ENCODE measurements at places on chromosomes 13 and 19.

GRCh38 chr13:28047757-28048388, 52.5 kb downstream of the FLT3 start:
- no peak for DNase-seq

DNA sequence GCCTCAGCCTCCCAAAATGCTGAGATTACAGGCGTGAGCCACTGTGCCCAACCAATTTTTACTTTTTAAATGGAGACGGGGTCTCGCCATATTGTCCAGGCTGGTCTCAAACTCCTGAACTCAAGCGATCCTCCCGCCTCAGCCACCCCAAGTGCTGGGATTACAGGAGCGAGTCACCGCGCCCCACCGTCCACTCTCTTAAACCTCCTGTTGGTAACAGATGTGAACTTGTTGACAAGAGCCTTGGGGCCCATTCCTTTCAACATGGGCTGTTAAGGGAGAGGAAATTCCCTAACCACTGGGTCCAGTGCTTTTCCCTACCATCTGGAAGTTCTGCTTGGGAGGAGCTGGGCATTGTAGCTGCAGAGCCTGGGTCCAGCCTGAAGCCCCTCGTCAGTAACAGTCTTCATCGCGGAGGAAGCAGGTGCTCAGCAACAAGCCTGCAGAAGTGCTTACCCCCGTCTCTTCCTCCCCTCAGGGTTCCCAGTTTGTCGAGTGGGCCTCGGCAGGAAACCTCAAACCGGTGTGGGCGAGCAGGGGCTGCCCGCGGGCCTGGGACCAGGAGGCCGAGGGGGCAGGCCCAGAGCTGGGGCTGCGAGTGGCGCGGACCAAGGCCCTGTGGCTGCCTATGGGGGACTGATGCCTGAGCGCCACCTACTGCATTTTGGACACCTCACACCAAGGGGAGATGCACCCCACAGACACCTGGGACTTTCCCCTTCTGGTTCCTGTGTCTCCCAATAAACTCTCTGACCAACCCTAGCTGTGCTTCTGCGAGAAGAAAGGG, 4.0 kb upstream of the FLT3LG start:
- no peak for DNase-seq

- no peak for DNase-seq
Measured at GRCh38 chr13:24718192-24718965, 38.2 kb downstream of the ATP12A start.

GRCh38 chr19:4730740-4731171, 7.1 kb upstream of the DPP9 start:
- DNase-seq, result no peak

DNA sequence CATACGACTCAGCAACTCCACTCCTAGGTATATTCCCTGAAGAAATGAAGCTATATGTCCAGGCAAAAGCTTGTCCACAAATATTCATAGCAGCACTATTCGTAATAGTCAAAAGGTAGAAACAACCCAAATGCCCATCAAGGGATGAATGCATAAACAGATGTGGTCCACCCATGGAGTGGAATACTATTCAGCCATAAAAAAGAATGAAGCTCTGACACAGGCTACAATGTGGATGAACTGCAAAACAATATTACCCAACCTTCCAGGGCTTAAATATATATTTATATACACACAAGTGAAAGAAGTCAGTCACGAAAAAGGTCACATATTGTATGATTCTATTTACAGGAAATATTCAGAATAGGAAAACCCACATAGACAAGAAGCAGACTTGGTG, 19.7 kb downstream of the RFX2 start:
- DNase-seq, result no peak

DNA sequence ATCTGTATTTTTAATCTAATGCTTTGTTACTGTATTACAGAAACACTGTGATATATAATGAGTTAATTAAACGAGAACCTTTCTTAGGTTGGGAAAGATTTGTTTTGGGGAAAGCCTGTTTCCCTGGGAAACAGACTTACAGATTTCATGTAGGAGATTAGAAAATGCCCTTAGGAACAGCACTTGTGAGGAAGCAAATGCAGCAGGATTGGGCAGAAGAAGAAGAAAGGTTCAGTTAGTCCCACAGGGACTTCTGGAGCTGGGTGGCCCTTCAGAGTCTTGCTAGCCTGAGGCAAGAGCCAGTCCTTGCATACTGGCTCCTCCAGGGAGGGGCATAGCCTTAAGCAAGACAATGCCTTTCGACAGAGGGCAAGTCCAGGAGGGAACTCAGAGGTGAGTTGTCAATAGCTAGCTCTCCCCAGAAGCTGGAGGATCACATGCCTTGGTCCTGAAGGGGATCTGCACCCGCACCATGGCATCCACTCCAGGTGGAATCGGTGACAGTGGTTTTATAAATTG, 36.8 kb downstream of the N4BP2L1 start:
- DNase-seq, result no peak

DNA sequence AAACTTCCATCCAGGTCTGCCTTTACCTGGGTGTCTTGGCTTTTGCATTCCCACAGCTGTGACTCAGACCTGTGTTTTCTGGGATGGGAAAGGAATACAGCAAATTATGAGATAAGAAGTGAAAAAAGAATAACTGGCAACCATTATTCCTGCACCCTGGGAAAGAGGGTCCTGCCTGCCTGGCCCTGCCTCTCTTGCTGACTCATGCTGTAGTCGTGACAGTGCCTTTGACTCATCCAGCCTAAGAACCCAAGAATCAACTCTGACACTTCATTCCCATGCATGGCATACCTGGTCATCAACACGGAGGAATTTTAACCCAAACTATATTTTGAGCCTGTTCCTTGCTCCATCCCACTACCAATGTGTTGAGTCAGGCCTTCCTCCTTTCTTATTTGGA, 185.4 kb upstream of the SERP2 start:
- no peak for DNase-seq

DNA sequence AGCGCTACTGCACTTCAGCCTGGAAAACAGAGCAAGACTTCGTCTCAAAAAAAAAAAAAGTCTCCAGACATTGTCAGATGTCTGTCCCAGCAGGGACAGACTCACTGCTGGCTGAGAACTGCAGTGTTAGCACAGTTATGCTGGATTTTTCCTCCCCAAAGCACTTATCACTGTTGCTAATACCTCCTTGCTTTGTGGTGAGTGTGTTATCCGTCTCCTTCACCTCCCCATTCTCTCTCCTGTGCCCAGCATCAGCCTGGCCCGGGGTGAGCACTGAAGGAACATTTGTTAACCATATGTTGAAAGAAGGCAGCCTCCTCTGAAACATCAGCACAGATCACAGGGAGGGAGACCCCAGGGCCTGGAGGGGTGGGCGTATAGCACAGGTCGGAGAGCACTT, 11.3 kb downstream of the MYO9B start:
- DNase-seq, result no peak

GRCh38 chr19:51766461-51766860, 5.5 kb downstream of the FPR2 start:
- DNase-seq, result no peak

DNA sequence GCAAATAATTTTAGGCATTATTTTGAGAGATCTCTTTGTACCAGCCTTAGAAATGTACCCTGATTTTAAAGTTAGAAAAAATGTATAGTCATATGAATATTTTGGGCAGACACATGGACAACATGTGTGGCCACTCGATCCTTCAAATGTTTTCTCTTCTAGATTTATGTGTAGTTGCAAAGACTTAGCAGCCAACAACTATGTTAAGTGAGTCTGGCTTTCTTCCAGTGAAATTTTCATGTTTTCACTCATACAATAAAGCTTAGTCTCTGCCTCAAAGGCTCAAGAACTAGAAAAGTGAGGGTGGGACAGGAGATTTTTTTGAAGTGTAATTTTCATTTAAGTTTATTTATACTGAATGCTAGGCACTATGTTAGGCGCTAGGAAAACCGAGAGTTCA, 207.7 kb upstream of the DACH1 start:
- no peak for DNase-seq

DNA sequence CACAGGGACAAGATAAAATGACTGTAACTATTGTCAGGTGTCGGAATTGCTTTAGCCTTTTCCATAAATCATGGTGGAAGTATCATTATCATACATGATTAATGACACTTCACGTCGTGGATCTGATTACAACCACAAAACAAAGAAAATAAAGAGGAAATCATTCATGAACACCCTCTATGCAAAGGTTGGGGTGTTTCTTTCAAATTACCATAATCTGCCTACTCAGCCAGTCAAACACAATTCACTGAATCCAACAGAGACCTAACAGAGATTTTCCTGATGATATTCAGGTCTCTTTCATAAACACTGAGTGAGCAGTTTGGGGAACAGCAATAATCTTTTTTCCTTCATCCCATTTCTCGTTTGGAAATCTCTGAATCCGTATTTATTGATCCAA, 625.6 kb downstream of the DCT start:
- DNase-seq, result no peak

DNA sequence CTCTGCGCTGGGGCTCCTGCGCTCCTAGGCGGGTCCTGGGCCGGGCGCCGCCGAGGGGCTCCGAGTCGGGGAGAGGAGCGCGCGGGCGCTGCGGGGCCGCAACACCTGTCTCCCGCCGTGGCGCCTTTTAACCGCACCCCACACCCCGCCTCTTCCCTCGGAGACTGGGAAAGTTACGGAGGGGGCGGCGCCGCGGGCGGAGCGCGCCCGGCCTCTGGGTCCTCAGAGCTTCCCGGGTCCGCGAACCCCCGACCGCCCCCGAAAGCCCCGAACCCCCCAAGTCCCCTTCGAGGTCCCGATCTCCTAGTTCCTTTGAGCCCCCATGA, at the start of gene GJB2:
GJB2 (minus strand) TSS at position 103 of the 326 bp plus-strand sequence. CDS start 3,357 bp downstream, outside the sequence.
- no peak for DNase-seq

GRCh38 chr13:42873081-42873480, 91.7 kb downstream of the FAM216B start:
- no peak for DNase-seq

DNA sequence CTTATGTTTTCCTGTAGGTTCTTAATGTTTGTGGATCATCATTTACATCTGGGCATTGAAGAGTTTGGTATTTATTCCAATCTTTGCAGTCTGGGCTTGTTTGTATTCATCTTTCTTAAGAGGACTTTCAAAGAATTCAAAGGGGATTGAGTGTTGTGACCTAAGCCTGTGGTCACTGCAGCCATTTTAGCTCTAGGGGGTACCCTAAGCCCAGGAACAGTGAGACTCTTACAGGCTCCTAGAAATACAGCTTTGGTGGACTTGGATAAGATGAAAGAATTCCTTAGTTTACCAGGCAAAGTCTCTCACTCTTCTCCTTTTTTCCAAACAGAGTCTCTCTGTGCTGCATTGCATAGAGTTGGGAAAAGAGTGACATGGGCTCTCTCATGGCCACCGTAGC, 2539.0 kb upstream of the PCDH20 start:
- no peak for DNase-seq

GRCh38 chr19:55620410-55621204, 3.8 kb downstream of the ZNF784 start:
- no peak for DNase-seq

DNA sequence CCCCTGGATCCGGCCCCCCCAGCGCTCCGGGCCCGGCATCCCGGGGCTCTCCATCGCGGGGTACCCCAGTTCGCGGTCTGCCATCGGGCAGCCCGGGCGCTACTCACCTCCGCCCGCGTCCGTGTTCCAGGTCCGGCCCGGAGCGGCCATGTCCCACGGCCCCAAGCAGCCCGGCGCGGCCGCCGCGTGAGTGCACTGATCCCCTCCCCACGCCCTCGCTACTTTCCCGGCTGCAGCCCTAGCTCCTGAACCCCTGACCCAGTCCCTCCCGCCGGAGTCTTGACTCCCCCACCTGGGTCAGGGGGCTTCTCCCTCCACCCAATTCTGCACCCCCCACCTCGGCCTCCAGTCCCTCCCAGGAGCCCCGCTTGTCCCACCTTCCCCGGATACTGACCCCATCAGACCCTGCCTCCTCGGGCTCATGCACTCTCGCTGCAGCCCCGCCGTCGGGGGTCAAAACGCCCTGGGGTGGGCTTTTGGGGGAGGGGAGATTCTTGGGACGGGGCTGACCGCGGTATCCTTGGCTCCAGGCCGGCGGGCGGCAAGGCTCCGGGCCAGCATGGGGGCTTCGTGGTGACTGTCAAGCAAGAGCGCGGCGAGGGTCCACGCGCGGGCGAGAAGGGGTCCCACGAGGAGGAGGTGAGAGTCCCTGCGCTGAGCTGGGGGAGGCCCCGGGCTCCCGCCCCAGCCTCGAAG, 566 bp downstream of the HMG20B start:
- no peak for DNase-seq

DNA sequence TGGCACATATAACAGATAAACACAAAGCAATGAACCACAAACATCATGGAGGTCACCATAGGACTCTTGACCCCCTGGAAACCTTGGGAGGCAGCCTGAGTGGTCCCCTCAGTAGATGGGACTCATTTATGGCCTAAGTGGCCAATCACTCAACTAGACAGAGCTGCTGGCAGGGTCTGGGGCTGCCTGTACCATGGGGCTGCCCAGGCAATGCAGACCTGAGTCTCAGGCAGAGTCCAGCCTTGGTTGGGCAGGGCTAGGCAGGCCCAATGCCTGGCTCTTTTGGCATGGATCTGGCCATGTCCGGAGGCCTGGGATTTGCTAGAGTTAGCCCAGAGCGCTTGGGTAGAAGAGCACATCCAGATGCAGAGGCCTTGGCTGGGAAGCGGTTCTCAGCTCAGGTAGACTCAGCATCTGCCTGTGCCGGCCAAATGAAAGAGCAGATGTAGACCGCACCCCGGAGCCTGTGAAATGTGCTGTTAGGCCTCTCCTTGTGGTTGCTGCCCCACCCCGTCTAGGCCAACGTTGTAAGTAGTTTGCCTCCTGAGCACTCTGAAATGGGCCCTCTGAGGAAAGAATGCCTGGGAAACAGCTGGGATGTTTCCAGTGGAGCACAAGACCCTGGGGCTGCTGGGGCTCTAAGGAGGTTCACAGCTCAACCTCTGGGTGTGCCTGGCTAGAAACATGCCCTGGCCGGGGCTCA, 171.2 kb downstream of the ZNF536 start:
- no peak for DNase-seq
